ENCODE measurements at places on chromosomes 3 and 15.
A peak's percentile ranks its signal among the peaks of the same experiment; 100 is the strongest.

DNA sequence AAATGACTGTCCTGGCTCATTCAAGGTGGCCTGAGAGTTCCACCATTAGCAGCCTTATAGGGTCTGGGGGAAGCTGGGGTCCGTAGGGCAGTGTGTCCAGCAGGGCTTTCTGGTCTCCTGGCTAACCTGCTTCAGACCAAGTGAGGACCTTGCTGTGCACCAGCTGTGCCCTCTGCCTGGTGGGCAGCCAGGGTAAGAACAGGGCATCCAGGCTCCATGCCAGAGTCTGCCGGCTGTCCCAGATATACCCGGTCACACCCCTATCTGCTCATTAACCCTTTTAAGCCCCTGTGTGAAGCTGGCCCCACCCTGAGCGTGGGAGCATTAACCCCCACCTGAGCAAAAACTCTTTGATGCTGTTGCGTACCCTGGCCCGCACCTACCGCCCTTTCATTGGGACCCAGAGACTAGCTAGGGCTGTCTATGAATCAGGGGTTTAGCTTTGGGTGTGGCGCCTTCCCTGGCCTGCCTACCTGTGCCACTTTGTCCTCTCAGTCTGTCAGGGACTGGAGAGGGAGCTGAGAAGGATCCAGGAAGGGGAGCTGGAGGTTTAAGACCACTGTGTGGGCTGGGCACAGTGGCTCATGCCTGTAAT is 17.6 kb downstream of the SEMA3F start:
- H3K27me3 ChIP-seq, result no peaks in the 10 kb centered on the region
- no peak overlapping the region for H3K4me3 ChIP-seq
- H3K27ac ChIP-seq, result peak overlapping the region; percentile 71
- peaks cover 58% of the 10 kb centered on the region for H3K4me1 ChIP-seq

DNA sequence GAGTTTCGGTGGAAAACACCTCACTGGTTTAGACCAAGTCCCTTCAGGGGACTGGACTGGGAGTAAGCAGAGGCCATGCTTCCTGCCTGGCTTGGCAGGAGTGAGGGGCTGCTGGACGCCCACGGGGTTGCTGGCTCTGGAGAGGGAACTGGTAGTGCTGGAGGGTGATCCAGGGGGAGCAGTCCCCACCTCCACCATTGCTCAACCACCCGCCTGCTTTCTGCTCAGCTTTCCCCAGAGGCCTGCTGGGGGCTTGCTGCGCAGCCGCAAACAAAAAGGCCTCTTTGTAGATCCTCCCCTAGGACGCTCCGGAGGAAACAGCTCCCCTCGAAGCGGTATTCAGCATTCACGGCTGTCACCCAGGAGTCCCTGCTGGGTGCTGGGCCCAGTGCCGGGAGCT is 33.5 kb downstream of the EBLN2 start:
- no peak for DNase-seq
- H3K4me3 ChIP-seq, result no peak overlapping the region
- no peak overlapping the region for H3K27ac ChIP-seq

GRCh38 chr3:150761831-150762661 is 923 bp downstream of the SIAH2 start:
- DNase-seq, result peak; percentile 36
- peaks cover 63% of the 10 kb centered on the region for H3K4me1 ChIP-seq
- H3K4me3 ChIP-seq, result peak overlapping the region; percentile 97
- H3K27ac ChIP-seq, result peak overlapping the region; percentile 99

DNA sequence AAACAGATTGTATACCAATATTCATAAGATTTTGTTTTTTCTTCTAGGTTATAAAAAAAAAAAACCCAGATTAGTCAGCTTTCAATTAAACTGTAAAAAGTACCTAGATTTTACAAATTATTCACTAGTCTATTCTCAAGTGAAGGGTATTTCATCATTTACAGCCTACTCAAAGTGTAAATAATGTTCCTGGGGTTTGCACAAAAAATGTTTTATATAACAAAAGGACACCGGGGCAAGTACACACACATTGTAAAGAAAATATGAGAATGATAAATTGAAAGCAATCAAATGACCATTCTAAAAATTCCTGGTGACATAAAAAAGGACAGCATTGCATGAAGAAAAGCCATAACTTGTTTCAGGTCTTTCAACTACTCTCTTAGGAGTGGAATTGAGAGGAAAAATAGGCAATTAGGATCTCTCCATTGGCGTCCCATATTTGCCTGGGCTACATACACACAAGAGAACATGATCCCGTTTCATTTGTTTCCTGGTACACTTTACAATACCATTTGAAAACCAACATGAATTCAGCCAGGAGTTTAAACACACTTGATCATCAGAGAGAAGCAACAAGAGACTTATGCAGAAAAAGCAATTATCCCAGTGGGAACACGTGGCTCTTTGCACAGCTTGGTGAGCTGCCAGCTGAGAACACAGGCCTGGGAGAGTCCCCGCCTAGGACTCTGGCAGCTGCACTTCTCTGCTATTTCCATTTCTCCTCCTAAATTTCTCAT is 1039.2 kb downstream of the ROBO1 start:
- H3K4me3 ChIP-seq, result no peak overlapping the region
- H3K36me3 ChIP-seq, result no peaks in the 10 kb centered on the region
- H3K27ac ChIP-seq, result no peak overlapping the region
- DNase-seq, result no peak

DNA sequence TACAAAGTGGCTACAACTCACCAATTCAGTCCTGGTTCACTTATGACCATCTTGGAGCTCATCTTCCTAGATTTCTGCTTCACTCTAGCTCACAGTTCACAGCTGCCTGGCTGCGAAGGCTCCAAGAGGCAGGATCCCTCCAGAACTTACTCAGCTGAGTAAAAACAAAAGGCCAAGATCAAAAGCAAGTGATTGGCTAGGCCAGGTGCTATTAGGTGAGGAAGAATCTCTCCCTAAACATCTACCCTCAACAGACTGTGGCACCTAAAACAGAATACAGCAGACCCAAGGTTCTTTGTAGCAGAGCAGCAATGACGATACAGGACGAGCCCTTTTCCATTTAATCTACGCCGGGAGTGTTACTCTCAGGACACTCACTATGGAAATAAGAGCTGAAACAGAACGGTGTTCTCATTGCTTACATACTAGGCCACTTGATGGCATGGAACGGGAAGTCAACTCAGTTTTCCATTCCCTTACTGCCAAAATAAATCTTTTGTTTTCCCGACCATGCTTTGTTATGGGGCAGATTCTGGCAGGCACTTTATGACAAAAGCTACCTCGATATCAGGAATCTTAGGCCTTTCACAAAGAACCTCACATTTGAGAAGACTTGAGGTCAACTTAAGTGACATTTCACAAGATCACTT is 901 bp downstream of the ICE2 start:
- peaks cover 43% of the 10 kb centered on the region for H3K4me1 ChIP-seq
- no peaks in the 10 kb centered on the region for H3K27me3 ChIP-seq
- DNase-seq, result peak; percentile 21

Measured in HepG2 (cell line).